ENCODE measurements at places on chromosomes 1 and 21. TPM values are rescaled to one million over a fixed set of nuclear protein-coding genes. Genes with fewer than 3 reads are reported as not detected.

DNA sequence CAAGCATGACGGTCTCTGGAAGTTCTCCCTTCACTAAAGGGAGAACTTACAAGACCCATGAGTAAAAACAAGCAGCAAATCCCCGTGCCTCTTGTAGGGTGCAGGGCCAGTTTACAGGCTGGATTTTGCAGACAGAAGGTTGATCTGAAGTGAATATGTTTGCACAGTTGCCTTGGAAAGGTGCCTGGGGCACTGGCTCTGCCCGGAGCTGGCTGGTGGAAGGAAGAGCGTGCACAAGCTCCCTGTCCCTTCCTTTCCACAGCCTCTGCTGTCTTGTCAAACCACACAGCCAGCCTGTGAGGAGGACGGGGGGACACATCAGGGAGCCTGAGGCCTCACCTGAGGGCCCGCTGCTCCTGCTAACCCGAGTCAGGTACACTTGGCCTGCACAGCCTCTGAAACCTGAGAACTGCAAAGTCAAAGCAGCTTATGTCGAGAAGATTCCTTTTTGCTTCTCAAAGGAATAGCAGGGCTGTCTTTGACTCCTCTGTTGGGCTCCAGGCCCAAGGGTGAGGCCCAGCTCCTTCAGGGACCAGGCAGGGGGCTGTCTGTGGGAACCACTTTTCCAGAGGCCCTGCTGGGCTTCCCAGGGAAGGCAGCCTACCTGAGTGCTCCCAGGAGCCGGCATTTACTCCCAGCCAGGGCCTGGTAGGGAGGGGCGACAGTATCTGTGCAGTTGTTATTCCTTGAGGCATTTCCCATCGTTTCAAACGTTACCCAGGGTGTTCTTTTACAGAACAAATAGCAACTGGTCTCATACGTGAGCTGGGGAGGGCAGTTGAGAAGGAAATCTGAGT lies 251.5 kb downstream of the SIPA1L2 start:
- no peaks in the 10 kb centered on the region for H3K4me1 ChIP-seq
- DNase-seq: no peak
- no peaks in the 10 kb centered on the region for H3K36me3 ChIP-seq
- no peak overlapping the region for H3K4me3 ChIP-seq
- no peaks in the 10 kb centered on the region for H3K27me3 ChIP-seq

DNA sequence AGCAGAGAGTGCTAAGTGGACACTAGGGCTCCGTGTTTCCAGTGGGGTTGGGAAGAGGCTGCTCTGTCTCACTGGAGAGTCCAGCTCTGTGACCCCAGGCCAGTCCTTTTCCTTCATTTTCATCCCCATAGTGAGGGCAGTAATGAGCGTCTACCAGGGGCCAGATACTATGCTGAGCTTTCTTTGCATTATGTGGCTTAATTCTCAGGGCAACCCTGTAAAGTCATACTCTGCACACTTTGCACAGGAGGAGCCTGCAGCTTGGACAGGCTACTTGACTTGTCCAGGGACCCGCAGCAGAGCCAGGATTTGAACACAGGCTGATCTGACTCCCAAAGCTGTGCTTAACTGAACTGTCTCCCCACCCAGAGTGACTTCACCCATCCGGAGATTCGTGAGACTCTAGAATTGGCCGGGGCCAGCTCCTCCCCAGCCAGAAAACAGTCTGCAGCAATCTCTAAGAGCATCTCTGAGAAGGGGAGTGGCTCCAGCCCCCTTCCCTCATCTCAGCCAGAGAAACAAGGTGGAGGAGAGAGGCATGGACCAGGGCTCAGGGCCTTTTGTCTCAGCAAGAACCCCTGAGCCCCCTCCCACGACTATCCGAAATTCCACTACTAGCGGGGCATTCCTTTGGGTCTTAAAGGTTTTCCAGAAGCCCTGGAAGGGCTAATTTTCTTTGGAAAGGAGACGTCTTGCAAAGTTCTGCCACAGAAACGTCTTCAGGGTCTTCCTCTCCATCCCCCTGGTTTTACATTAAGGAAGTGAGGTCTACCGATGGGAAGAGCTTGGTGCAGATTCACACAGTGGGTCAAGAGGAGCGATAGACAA lies 866 bp upstream of the FNDC5 start:
- no peaks in the 10 kb centered on the region for H3K27me3 ChIP-seq
- H3K4me1 ChIP-seq: peaks cover 34% of the 10 kb centered on the region
- peak overlapping the region; percentile 46 for H3K4me3 ChIP-seq
- H3K36me3 ChIP-seq: no peaks in the 10 kb centered on the region
- peak; percentile 68 for DNase-seq

DNA sequence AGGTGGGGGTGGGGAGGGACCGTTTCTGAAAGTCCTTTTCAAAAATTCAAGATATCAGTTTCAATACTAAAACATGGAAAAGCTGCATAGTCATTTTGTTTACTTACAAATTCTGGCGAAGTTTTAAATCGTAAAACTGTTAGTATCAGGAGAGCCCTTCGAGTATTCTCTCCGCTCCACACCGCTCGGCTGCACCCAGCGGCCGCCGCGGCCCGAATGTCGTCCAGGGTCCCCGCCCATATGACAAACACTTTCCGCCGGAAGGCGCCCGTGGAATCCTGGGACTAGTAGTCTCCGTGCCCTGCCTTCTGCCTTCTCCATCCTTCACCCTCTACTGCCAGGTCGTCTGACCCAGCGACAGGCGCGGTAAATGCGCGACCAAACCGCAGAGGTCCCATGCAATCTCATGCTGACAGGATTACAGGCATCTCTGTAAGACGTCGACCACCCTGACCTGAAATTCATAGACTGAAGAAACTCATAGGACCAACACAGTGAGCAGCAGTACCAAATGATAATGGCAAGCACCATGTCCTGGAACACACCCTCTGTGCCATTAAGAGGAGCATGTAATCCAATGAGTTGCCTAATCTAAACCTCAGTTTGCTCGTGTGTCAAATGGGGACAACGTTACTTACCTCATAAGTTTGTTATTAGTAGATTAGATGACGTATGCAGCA lies at the start of gene TOR1AIP2:
Gene TOR1AIP2 (minus strand): TSS at position 218 of the 680 bp plus-strand sequence. CDS start 25,138 bp downstream, outside the sequence.
- peak within 1 kb of the TSS; percentile 73 for H3K4me3 ChIP-seq
- H3K36me3 ChIP-seq: peaks cover 6% of the 10 kb centered on the region
- H3K4me1 ChIP-seq: peaks cover 39% of the 10 kb centered on the region
- peak within 1 kb of the TSS; percentile 71 for H3K27ac ChIP-seq
- peak; percentile 93 for DNase-seq

DNA sequence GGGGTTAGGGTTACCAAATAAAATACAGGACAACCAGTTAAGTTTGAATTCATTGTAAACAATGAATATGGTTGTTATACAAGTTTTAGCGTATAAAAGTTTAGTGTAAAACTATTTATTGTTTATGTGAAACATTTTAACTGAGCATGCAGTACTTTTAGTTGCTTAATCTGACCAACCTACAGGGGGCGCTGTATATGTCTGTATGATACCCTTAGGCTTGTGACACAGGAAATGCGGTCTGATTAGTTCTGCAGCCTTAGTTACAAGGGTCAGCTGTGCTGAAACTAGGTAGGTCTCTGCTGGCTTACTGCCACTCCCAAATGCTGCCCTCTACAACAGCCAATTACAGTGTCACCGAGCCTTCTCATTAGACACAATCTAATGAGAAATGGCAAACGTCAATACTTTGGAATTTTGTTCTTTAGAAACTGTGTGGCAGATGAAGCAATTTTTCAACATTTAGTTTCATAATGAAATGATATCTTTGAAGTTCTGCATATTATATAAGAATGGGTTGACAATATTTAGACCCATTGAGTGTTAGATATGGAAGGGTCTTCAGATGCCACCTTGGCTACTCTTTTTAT lies 56.2 kb downstream of the NTNG1 start:
- H3K4me1 ChIP-seq: no peaks in the 10 kb centered on the region
- H3K36me3 ChIP-seq: no peaks in the 10 kb centered on the region
- H3K27me3 ChIP-seq: no peaks in the 10 kb centered on the region
- no peak for DNase-seq
- H3K27ac ChIP-seq: no peak overlapping the region

- no peaks in the 10 kb centered on the region for H3K36me3 ChIP-seq
- H3K4me1 ChIP-seq: no peaks in the 10 kb centered on the region
- no peak overlapping the region for H3K4me3 ChIP-seq
- no peak overlapping the region for H3K27ac ChIP-seq
- H3K27me3 ChIP-seq: no peaks in the 10 kb centered on the region
Measured at GRCh38 chr1:186512698-186513457, 52.0 kb upstream of the PDC start.

- no peak for DNase-seq
- H3K36me3 ChIP-seq: no peaks in the 10 kb centered on the region
- peaks cover 27% of the 10 kb centered on the region for H3K4me1 ChIP-seq
- H3K27ac ChIP-seq: peak overlapping the region; percentile 89
Measured at GRCh38 chr1:202811296-202812175, 782 bp downstream of the PCAT6 start.

GRCh38 chr21:45162115-45162514 lies 87.7 kb downstream of the ADARB1 start:
- H3K36me3 ChIP-seq: no peaks in the 10 kb centered on the region
- H3K4me1 ChIP-seq: peaks cover 29% of the 10 kb centered on the region
- H3K27ac ChIP-seq: no peak overlapping the region
- no peaks in the 10 kb centered on the region for H3K27me3 ChIP-seq
- H3K4me3 ChIP-seq: no peak overlapping the region

- peak; percentile 90 for DNase-seq
- no peaks in the 10 kb centered on the region for H3K4me1 ChIP-seq
- H3K27ac ChIP-seq: peak within 1 kb of the TSS; percentile 43
- H3K36me3 ChIP-seq: no peaks in the 10 kb centered on the region
- H3K27me3 ChIP-seq: no peaks in the 10 kb centered on the region
Measured at GRCh38 chr1:25905680-25906643, at the start of gene STMN1. Gene STMN1 (minus strand): TSS chr1:25906419. CDS start chr1:25904676, 1,743 bp downstream.

DNA sequence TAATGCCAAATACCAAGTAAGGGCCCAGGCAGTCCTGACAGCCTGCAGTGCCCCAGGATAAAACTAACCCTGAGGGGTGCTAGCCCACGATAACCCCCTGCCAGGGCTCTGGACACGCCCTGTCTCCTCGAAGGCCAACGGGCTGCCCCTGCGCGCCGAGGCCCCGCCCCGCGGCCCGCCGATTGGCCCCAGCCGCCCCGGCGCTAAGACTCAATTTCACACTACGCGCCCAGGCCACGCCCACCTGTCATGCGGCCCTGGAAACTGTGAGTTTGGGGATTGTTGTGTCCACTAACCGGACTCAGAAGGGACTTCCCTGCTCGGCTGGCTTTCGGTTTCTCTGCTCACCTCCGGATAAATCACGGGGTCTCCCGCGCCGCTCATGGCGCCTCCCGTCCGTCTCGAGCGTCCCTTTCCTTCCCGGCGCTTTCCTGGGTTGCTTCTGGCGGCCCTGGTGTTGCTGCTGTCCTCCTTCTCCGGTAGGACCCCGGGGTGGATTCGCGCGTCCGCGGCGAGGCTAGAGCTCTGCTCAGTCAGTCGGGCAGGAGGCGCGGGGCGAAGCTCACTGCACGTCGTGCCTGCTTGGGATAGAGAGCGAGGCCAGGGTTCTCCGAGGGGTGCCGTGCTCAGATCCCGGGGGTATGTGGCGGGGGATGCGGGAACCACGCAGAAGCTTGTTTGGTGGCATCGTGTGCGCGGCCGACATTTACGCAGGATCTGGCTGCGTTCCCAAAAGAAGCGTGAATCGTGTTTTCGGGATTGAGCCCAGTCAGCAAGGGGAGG lies at the start of gene CR1L:
Gene CR1L (plus strand): TSS at position 282 of the 783 bp plus-strand sequence. CDS start 101 bp downstream, at position 383.
- peak; percentile 68 for DNase-seq
- peaks cover 11% of the 10 kb centered on the region for H3K4me1 ChIP-seq

DNA sequence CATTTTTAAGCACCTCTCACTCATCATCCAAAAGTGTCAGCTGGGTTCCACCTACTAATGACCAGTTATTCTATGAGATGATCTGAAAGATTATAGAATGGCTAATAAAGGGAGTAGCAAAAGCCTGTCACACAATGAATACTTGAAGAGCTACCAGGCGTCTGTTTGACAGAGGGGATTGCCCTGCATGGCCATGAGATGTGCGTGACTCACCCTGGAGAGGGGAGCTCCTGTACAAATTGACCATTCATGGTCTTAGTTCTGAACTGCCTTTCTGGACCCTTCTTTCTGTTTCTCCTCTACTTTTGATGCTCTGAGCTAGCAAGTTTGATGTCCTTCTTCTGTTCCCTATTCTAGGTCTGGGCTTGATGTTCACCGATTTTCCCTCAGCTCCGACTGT lies 85.2 kb upstream of the ABCD3 start:
- DNase-seq: no peak
- H3K4me3 ChIP-seq: no peak overlapping the region
- no peaks in the 10 kb centered on the region for H3K27me3 ChIP-seq
- peaks cover 35% of the 10 kb centered on the region for H3K4me1 ChIP-seq

DNA sequence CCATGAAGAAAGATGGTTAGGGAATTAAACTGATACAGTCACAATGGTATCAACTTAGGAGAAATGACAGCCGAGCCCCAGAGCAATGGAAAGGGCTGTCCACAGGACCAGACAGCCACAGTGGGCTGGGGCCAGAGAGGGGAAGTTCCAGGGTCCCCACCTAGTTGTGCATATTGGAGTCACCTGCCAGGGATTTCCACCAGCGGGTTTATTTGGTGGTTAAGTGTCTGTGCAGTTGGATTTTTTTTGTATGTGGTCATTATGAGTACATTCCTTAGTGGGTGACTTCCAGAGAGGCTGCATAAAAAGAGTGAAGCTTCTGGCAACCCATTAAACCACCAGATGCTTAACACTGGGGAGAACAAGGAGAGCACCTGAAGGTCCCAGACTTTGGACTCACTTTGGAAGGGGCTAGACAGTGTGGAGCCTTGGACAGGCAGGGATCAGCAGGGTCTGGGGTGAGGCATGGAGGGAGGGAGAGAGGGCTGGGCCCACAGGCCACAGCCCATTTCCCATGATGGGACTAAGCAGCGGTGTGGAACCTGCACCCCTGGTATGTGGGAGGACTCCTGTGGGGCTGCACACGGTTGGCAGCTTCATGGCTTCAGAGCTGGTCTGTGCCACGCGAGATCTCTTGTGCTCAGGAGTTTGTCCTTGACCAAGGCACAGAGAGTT lies 7.8 kb upstream of the PTTG1IP start:
- H3K4me3 ChIP-seq: no peak overlapping the region
- no peaks in the 10 kb centered on the region for H3K36me3 ChIP-seq
- H3K4me1 ChIP-seq: peaks cover 15% of the 10 kb centered on the region
- no peak overlapping the region for H3K27ac ChIP-seq
- no peak for DNase-seq

The B3GALT5 gene
- not detected for total RNA-seq

The MRPS6 gene
- total RNA-seq: 30.4 TPM

The C1orf174 gene
- 18.8 TPM for total RNA-seq

The CHODL gene
- total RNA-seq: 1.2 TPM

The INSRR gene
- not detected for total RNA-seq

The KIF26B gene
- total RNA-seq: 1.3 TPM

The CFH gene
- 88.1 TPM for total RNA-seq
